NCI-H526 (cell line): ENCODE measurements at places on chromosomes 12 and 14.

- DNase-seq: no peak
These were observed 28.6 kb upstream of the TBC1D15 start for GRCh38 chr12:71810921-71811320.

DNA sequence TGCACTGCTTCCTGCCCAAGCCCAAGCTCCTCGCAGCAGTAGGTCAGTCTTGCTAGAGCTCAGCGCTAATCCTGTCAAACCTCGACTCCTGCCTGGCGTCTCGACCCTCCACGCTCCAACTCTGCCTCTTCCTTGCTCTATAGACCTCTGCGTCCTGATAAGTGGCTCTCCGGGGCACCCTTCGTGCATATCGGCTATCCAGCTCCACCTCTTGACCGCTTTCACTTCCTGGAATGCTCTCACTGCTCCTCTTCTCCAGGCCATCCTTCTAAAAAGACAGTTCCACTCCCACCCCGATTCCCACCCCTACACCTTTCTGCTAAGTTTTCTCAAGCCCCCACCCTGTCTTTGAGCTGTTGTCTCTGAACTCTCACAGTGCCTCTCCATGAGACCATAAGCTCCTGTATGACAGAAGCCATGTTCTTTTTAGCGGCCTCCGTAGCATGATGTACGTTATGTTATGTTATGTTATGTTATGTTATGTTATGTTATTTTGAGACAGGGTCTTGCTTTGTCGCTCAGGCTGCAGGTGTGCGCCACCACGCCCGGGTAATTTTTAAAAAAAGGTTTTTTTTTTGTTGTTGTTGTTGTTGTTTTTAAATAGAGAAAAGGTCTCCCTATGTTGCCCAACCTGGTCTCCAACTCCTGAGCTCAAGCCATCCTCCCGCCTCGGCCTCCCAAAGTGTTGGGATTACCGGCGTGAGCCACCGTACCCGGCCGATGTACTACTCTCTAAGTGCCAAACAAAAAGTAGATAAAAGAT, 601 bp downstream of the COX14 start:
- no peak for DNase-seq

DNA sequence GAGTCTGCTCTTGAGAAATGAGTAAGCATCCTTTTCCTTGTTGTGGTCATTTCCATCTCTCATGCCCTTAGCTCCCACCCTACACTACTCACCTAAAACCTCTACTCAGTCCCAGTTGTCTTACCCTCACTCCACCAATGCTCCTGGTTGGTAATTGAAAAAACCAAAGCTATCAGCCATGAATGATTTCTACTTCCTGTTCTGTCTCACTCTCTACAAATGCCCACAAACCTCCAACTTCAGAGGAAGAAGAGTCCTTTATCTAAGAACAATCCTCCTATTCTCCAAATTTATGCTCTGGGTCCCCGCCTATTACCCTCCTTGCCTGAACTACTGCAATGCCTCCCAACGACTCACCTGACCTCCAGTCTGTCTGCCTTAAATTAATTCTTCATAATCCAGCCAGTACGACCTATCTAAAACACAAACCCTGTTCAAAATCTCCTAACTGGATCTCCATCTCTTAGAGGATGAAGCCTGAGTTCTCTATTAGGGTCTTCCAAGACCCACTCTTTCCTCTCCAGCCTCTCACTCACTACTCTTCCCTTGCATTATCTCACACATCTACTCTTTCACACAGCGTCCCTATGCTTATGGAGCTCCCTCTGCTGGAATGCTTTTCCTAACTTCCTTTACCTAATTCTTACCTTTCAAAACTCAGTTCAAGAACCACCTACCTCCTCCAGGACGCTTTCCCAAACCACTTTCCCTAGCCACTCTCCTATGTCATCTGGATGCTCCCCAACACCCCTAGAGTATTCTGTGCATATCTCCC, 2.2 kb downstream of the DHRS1 start:
- peak; percentile 19 for DNase-seq

GRCh38 chr14:93025055-93025454, 90.7 kb downstream of the ITPK1 start:
- DNase-seq: no peak

DNA sequence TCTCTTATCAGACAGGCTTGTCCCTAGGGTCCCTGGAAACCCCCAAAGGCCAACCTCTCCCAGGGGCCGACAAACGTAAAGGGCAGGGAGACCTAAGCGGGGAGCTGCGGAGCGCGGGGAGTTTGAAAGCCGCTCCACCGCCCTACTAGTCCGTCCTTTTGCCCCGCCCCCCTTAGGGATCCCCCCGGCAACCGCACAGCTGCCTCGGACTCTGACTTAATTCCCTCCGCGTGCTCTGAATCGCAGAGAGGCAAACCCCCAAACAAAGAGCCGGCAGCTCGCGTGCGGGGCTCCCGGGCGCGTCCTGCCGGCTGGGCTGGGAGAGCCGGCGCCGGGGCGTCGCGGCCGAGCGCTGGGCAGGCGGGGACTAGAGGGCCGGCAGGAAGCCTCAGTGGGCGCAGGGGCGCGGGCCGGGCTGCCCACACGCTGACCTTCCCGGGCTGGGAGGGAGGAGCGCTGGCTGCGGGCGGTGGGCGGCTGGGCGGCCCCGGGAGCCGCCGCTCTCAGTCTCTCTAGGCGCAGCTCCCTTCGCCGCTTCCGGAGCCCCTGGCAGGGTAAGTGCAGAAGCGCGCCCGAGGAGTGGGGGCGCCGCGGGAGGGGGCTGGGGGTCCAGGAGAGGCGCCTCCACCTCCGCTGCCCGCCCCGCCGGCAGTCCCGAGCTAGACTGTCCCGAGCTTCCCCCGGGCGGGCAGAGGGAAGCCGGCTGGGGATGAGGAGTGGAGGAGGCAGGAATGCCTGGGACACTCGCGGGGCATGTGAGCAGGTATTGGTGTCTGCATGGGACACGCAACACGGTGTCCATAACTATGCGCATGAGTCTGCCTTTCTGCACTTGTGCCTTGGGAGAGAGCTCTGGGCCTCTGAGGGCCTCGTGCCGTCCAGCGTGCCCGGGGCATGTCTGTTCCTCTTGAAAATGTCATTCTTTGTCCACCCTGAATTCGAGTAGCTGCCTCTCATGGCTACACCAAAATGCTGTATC, at the start of gene TSPAN11:
TSS of gene TSPAN11 (plus strand) at position 506 of the 979 bp plus-strand sequence. CDS start 27,244 bp downstream, outside the sequence.
- peak; percentile 67 for DNase-seq

GRCh38 chr12:1773937-1774655, 46.3 kb upstream of the LRTM2 start:
- no peak for DNase-seq

DNA sequence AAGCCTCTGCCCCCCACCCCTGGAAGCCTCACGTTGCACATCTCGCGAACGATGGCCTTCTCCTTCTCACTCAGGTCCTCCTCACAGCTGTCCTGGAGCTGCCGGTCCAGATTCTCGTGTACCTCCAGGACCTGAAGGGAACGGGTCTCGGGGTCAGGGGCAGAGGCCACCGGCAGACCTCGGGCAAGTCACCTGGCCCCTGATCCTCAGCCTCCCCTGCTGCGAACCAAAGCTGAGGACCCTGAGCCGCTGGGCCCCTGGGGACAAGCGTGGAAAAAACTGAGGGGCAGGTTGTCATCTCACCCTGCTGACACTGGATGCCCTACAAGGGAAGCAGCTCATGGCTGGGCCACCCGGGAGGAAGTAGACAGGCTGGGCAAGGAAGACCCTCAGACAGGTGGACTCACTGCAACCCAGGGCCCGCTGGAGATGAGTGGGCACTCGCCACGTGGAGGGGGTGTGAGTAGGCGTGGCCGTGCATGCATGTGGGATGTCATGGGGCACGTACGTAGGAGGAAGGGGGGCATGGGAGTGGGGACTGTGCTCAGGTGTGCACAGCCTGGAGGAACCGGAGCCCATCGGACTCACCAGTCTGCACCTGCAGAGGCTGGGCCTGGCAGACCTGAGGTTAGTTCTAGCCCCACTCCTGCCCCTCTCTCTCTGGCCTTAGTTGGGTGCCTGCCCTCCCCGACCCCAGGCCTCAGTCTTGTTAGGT, 35.1 kb downstream of the CCNK start:
- DNase-seq: no peak

- DNase-seq: no peak
These were observed 20.2 kb upstream of the MLEC start for GRCh38 chr12:120666571-120667390.

DNA sequence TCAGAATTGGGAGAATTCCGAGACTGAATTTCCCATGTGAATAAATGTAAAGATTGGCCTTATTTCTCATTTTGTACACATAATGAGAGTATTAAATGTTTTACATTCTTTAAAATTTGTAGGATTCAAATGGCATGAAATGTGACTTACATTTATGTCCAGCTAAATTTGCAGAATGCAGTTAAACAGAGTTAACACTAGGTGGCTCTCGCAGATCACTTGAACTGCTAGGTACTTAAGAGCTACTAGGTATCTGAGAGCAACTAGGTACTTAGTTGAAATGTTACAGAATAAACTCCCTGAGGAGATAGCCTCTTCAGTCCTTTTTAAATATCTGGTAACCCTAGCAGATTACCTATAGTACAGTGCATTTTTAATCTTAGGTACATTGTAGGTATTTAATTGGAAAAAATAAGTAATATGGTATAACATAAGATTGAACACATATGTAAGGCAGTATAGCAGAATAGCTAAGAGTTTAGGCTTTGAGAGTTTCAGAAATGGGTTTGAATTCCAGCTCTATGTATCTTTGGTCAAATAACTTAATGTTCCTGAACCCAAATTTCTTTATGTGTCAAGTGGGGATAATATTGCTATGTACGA, 73.8 kb downstream of the KIAA0586 start:
- DNase-seq: peak; percentile 13

DNA sequence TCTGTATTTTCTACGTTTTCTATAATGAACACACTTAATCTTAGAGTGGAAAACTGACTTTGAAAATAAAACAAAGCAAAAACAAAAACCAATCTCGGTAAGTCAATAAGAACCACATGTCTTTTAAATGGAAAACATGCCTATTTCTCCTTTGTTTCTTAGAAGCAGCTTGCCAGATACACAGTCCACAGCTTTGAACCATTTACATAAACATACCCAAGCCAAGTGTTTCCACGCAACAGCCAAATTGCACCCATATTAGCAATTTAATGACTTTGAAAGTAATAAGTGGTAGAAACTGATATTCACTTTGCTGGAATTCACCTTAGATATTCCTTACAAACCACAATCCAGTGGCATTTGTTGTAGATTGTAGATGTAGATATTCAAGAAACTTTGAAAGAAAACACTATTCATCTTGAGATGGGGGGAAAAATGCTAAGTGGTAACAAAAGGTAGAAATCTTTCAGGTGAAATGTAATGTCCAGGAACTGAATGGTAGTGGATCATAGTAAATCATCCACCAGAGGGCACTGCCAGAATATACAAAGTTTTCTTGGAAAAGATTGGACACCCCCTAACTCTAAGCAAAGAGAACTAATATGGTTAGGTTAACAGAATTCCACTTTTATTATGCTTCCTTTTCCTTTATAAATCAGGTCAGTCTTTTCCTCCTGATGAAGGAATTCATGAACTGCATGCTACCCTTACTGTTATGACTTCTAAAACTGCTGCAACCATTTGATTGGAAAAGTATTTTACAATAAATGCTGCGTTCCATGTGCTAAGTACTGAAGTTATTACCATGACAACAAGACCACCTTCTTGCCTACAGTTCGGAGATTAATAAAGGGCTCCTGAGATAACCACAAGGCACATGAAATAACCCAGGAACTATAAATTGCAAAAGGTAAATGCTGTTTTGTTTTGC, 69.8 kb downstream of the RERG start:
- DNase-seq: peak; percentile 34

DNA sequence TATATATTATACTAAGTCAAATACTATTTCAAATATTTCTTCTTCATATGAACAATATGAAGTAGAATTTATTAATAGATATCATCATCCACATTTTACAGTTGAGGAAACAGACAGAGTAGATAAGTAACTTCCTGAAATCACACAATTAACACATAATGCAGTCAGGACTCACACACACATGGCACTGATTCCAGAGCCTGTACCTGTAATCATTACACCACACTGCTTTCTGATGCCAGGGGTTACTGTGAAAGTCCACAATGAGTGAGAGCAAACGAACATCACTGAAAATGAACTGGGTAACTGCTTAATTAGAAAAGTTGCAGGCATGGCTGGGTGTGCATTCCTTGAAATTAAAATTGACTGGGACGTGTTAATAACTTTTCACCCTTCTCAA, 169.3 kb upstream of the IFNG-AS1 start:
- DNase-seq: no peak

GRCh38 chr12:56086096-56086495, 6.1 kb downstream of the ERBB3 start:
- DNase-seq: no peak

- DNase-seq: no peak
These were observed at the start of gene NPC2 for GRCh38 chr14:74492776-74493342. Gene NPC2 (minus strand): TSS chr14:74493305. CDS start chr14:74493274, 31 bp downstream.

GRCh38 chr12:72432037-72432604, 160.0 kb downstream of the TRHDE start:
- DNase-seq: no peak

GRCh38 chr12:95623554-95624170, 72.4 kb upstream of the USP44 start:
- DNase-seq: peak; percentile 51

DNA sequence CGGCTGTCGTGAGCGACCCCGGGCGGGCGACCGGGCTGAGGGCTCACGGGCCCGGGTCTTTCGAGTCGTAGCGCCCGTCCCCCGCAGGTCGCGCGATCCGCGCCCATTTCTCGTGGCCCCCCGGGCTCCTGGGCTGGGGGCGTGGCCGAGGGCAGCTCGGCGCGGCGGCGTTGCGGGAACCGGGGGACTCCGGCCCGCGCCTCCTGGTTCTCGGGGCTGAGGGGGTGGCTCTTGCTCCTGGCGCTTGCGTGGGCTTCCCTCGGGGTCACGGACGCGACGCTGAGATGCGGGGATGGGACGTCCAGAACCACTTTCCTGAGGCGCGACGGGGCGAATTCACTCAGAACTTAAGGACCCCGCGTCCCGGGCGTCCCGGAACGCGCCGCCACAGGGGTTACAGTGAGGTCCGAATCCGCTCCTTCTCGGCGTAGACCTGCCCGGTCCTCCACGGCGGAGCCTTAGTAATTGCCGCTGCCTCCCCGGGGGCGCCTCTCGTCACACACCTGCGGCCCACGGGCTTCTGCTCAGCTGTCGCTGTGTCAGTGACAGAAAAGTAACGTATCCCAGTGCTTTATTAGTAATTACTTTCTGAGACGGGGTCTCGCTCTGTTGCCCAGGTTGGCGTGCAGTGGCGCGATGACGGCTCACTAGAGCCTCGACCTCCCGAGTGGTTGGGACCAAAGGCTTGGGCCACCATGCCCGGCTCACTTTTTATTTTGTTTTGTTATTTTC, 606 bp downstream of the EP400 start:
- peak; percentile 59 for DNase-seq

DNA sequence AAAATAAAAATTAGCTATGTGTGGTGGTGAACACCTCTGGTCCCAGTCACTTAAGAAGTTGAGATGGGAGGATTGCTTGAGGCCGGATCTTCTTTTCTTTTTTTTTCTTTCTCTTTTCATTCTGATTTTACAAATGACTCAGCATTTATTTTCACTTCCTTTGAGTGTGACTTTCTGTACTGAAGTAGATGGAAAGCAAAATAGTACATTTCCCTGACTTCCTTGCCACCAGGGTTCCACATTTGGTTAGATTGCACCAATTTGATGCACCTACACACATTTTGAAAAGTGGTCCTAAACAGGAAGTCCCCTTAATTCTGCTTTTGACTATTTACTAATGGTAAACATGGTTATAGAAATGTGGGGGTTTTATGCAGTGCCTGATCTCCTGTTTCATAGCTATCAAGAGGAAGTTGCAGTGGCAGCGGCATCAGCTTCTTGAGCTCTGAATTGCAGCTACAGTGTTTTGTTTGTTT, 13.0 kb upstream of the LEMD3 start:
- DNase-seq: no peak

GRCh38 chr14:94170136-94170535, 4.0 kb upstream of the PPP4R4 start:
- no peak for DNase-seq
